ENCODE measurements at places on chromosomes 12 and 14. TPM values are rescaled to one million over a fixed set of nuclear protein-coding genes. Genes with fewer than 3 reads are reported as not detected.

FAM186B gene
- total RNA-seq: 0.35 TPM

HRK gene
- 0.05 TPM for total RNA-seq

DNA sequence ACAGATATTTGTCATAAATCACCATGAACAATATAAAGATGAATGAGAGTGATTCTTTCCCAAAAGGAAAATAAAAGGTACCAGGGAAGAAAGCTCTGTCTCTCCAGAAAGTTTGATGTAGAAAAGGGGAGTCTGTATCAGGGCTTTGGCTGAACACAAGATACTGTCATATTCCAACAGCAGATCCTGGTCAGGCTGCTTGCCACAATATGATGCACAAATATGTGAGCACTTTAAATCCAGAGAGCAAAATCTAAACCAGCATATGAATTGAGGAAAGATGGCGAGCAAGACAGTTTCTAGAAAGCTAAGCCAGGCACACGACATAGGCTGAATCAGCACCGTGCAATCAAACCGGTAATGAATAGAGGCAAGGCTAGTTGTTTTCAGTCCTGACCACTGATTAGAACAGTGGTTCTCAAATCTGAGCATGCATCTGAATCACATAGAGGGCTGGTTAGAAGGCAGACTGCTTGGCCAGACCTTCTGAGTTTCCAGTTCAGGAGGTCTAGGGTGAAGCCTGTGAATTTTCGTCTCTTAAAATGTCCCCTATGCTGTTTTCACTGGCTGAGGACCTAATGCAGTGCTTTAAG, 60.7 kb downstream of the PLCZ1 start:
- no peaks in the 10 kb centered on the region for H3K27me3 ChIP-seq
- no peak overlapping the region for H3K4me3 ChIP-seq
- H3K36me3 ChIP-seq: no peaks in the 10 kb centered on the region
- no peaks in the 10 kb centered on the region for H3K4me1 ChIP-seq

- peaks cover 26% of the 10 kb centered on the region for H3K27me3 ChIP-seq
- no peaks in the 10 kb centered on the region for H3K4me1 ChIP-seq
- no peak for DNase-seq
- H3K36me3 ChIP-seq: no peaks in the 10 kb centered on the region
These were observed 288.0 kb downstream of the DPF3 start for GRCh38 chr14:72605921-72606220.

DNA sequence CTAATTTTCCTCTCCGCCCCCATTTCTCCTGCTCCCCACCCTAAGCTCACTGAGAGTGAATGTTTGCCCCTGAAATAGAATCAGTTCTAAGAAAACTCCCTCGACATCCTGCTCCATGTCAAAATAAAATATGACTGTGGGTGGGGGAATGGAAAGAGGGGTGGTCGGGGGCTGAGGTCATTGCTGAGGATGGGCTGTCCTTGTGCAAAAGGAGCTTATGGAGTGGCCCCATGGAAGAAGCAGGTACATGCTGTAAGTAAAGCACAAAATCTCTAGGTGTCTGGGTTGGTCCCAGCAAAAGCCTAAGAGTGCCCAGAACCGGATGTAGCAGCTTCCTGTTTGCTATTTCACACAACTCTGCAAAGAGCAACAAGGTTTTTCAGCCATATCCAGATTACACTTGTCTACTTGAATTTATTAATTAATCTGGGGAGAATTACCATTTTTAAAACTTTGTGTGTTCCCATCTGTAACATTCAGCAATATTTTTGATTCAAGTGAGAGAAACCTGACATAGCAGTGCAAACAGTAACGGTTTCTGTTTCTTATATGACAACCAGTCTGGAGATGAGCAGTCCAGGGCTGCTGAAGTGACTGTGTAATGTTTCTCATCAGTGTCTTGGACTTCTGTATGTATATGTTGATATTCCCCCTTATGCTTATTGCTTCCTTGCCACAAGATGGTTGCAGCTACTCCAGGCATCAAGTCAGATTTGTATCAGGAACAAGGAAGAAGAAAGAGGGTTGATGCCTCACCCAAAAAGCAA, 40.4 kb upstream of the GZMB start:
- peak overlapping the region; percentile 53 for H3K4me3 ChIP-seq
- peaks cover 37% of the 10 kb centered on the region for H3K4me1 ChIP-seq

DNA sequence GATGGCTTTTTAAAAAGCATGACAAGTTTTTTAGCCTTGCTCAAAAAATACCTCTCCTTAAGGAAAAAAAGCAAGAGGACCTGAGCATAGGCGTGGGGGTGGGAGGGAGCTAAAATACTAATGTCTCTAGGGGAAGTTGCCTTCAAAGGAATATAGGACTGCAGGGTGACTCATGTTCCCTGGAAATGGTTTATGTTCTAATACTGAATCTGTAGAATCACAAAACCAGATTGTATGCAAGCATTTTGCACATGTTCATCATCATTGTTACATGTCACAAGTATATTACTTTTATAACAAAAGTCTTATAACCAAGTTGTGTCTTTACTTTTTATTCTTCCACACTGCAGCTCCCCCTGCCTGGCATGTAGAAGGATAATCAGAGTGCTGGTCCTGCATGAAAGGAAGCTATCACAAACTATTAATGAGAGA, 36.6 kb downstream of the GPR135 start:
- no peak overlapping the region for H3K27ac ChIP-seq
- H3K27me3 ChIP-seq: no peaks in the 10 kb centered on the region
- no peak for DNase-seq
- no peaks in the 10 kb centered on the region for H3K36me3 ChIP-seq

- no peaks in the 10 kb centered on the region for H3K4me1 ChIP-seq
- H3K27ac ChIP-seq: no peak overlapping the region
- H3K36me3 ChIP-seq: no peaks in the 10 kb centered on the region
- H3K4me3 ChIP-seq: no peak overlapping the region
These were observed 11.2 kb downstream of the MYH6 start for GRCh38 chr14:23396781-23397407.

Data from T-cell (primary cell).